ENCODE measurements at places on chromosomes 6 and 20. TPM values are rescaled to one million over a fixed set of nuclear protein-coding genes. Genes with fewer than 3 reads are reported as not detected.

Gene ELOVL4
- 7.9 TPM for total RNA-seq

Gene KIAA1755
- total RNA-seq, result not detected

Gene GJA10
- not detected for total RNA-seq

Gene LST1
- total RNA-seq, result not detected

Gene HSPA1L
- total RNA-seq, result 1.1 TPM

Gene MLIP
- total RNA-seq, result 0.74 TPM

Gene PPP1R16B
- total RNA-seq, result 0.17 TPM

Gene TREML2
- total RNA-seq, result not detected

DNA sequence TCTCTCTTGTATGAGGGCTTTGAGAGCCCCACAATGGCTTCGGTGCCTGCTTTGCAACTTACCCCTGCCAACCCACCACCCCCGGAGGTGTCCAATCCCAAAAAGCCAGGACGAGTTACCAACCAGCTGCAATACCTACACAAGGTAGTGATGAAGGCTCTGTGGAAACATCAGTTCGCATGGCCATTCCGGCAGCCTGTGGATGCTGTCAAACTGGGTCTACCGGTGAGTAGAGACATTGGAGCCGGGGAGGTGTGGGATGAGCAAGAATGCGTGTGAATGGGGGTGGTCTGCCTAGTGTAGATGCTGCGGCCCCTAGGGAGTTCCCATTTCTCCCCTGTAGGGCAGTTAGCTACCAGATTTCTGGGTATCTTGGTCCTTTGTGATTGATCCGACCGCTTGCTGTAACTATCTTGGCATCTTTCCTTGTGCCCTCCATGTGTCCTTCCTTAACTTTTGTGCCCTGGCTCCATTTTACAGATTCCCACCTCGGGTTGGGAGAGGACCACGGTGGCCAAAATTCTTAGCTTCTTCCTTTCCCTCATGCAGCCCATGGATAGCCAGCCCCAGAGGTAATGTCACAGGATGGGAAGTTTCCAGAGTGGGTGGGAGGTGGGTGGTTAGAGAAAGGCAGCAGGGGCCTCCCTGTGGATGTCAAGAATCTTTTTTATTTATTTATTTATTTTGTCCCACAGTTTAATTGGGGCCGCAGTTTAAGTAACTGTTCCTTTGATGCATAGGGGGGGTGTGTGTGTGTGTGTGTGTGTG lies 6.3 kb downstream of the BRD2 start:
- peak overlapping the region; percentile 94 for H3K4me3 ChIP-seq
- peaks cover 17% of the 10 kb centered on the region for H3K4me1 ChIP-seq
- no peaks in the 10 kb centered on the region for H3K27me3 ChIP-seq
- peak; percentile 30 for DNase-seq
- H3K27ac ChIP-seq, result peak overlapping the region; percentile 1

GRCh38 chr6:1577896-1578745 lies 31.6 kb upstream of the FOXC1 start:
- H3K27ac ChIP-seq, result no peak overlapping the region
- no peaks in the 10 kb centered on the region for H3K36me3 ChIP-seq
- H3K4me3 ChIP-seq, result no peak overlapping the region
- H3K27me3 ChIP-seq, result no peaks in the 10 kb centered on the region

DNA sequence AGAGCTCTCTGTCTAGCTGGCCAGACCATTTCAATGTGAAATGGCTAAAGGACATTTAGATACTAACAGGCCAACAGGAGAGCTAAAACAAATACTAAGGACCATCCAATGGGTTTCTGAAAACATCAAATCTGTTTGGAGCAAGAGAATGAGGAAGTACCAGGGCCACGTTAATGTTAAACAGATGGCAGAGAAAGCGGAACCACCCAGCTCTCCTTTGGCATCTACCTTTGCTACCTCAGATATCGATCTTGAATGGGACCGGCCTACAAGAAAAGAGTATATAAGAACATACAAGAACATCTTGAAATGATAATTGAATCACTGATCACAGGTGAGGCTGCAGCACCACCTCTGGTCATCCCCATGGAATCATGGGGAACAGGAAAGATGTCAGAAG lies 31.8 kb downstream of the KCNK5 start:
- H3K4me1 ChIP-seq, result no peaks in the 10 kb centered on the region
- no peak overlapping the region for H3K27ac ChIP-seq
- no peak overlapping the region for H3K4me3 ChIP-seq
- no peak for DNase-seq
- H3K27me3 ChIP-seq, result no peaks in the 10 kb centered on the region
- H3K36me3 ChIP-seq, result no peaks in the 10 kb centered on the region

GRCh38 chr6:54784011-54784410 lies 62.6 kb upstream of the FAM83B start:
- DNase-seq, result no peak
- no peak overlapping the region for H3K4me3 ChIP-seq
- no peaks in the 10 kb centered on the region for H3K27me3 ChIP-seq
- no peak overlapping the region for H3K27ac ChIP-seq

DNA sequence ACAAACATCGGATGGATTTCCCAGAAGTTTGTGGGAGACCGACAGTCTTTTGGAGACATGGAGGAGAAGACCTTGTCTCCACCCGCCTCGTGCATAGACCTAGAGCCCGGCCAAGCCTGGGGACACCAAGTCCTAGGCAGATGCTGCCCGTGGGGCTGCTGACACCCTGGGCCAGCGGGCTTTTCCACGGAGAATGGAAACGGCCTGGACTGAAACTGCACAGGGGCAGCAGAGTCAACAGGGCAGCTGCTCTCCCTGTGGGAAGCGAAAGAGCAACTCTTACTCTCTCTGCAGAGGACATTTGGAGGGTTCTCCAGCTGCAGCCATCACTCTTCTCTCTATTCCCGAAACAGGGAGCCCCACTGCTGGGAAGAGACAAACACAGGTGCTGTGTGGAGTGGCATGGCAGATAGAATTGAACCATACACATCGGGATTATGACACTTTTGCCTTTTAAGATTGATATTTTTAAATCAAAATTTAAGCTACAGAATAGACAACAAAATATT lies 401.2 kb downstream of the THBS2 start:
- no peak for DNase-seq
- no peaks in the 10 kb centered on the region for H3K4me1 ChIP-seq
- H3K4me3 ChIP-seq, result no peak overlapping the region

GRCh38 chr6:136309171-136309570 lies 19.5 kb upstream of the BCLAF1 start:
- H3K36me3 ChIP-seq, result no peaks in the 10 kb centered on the region
- peaks cover 6% of the 10 kb centered on the region for H3K27me3 ChIP-seq
- no peaks in the 10 kb centered on the region for H3K4me1 ChIP-seq
- H3K4me3 ChIP-seq, result no peak overlapping the region

GRCh38 chr20:54215157-54215789 lies 7.4 kb downstream of the PFDN4 start:
- H3K4me1 ChIP-seq, result no peaks in the 10 kb centered on the region
- no peak overlapping the region for H3K27ac ChIP-seq
- H3K36me3 ChIP-seq, result peaks cover 45% of the 10 kb centered on the region
- no peak overlapping the region for H3K4me3 ChIP-seq

DNA sequence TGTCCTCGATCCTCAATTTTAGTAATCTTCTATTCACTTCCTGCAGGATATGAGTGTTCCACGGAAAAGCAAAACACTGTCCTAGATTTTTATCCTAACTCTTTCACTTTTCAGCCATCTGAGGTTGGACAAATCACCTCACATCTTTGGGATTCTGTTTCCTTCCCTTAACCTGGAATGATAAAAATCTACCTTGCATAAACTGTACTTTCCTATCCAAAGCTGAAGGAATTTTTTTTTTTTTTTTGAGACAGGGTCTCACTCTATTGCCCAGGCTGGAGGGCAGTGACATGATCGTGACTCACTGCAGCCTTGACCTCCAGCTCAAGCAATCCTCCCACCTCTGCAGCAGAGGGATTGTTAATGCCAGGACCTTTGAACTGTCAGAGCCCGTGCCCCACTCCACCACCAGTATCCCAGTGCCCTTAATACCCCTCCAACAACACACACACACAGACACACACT lies 20.5 kb downstream of the CAPN11 start:
- no peaks in the 10 kb centered on the region for H3K4me1 ChIP-seq
- H3K27ac ChIP-seq, result no peak overlapping the region
- no peak for DNase-seq
- H3K36me3 ChIP-seq, result no peaks in the 10 kb centered on the region
- H3K27me3 ChIP-seq, result no peaks in the 10 kb centered on the region
- H3K4me3 ChIP-seq, result no peak overlapping the region

GRCh38 chr6:127466416-127466815 lies 7.2 kb upstream of the KIAA0408 start:
- H3K36me3 ChIP-seq, result no peaks in the 10 kb centered on the region
- peak overlapping the region; percentile 18 for H3K27ac ChIP-seq
- no peaks in the 10 kb centered on the region for H3K27me3 ChIP-seq
- DNase-seq, result no peak

DNA sequence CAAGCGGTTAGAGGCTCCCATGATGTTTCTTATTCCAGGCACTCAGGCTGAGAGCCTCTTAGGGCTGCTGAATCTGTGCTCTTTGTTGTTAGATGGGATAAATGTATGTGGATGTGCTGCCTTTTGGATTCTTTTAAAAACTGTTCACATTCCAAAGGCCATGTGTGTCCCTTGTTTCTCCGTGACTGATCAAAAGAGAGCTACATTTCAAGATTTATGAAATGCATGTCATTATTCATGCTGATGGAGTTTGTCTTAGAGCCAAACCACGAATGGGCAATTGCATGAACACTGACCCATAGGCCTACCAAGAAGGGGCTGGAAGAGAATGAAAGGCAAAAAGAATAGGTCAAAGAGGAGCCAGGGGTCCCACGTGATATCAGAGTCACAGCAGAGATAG lies 104.9 kb upstream of the TSHZ2 start:
- no peaks in the 10 kb centered on the region for H3K36me3 ChIP-seq
- no peak overlapping the region for H3K4me3 ChIP-seq

DNA sequence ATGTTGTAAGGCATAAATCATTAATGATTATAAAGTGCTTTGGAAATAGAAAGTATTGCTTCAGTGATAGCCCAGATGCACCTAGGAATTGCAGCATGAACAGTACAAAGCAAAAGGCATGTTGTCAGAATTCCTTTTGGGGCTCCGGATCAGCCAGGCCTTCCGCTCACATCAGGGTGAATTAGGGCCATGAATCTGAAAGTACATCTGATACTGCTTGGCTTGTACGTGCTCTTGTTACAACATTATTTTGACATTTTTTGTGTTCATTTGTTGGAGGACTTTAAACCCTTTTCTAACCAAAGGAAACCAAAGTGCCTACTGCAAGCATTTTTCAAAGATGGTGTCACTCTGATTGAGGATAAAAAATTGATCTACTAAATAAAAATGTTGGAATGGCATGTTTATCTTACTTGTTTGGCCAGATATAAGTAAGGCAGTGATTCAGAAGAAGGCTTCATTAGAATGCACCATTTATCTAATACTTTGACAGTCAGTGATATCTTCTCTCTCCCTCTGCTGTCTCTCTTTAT lies 1005.6 kb upstream of the FLRT3 start:
- DNase-seq, result no peak
- no peaks in the 10 kb centered on the region for H3K36me3 ChIP-seq
- no peaks in the 10 kb centered on the region for H3K27me3 ChIP-seq
- no peak overlapping the region for H3K27ac ChIP-seq
- no peaks in the 10 kb centered on the region for H3K4me1 ChIP-seq
- H3K4me3 ChIP-seq, result no peak overlapping the region

DNA sequence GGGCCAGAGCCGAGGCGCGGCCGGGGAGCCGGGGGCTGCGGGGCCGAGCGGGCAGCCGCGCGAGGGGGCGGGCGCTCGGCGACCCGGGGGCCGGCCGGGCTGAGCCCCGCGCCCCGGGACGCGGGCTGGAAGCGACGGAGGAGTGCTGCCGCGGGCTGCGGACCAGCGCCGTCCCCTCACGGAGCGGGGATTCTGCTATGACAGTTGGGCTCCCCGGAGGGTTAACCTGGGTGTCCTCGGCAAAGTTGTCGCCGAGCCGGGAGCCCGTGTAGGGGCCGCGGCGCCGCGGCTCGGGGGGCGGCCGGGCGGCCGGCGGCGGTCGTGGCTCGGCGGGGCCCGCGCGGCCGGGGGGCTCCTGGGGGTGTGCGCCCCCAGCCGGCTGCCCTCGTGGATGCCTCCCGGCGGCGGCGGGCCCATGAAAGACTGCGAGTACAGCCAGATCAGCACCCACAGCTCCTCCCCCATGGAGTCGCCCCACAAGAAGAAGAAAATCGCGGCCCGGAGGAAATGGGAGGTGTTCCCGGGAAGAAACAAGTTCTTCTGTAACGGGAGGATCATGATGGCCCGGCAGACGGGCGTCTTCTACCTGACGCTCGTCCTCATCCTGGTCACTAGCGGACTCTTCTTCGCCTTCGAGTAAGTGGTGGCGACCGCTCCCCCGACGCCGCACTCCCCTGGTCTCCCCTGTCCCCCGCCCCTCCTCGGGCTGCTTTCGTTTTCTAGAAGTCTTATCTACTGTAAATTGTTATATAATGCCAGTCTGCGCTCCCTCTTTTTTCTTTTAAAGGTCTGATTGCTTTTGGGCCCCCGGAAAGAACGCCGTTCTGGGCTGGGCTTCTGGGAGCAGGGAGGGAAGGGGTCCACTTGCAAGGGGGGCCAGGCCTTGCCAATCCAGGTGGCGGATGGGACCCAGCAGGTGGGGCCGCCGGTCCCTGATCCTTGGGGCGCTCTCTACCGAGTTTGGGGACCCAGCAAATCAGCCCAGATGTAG lies 936 bp downstream of the ZDHHC14 start:
- no peaks in the 10 kb centered on the region for H3K36me3 ChIP-seq
- peaks cover 8% of the 10 kb centered on the region for H3K27me3 ChIP-seq
- H3K4me1 ChIP-seq, result peaks cover 4% of the 10 kb centered on the region
- H3K4me3 ChIP-seq, result peak overlapping the region; percentile 96

DNA sequence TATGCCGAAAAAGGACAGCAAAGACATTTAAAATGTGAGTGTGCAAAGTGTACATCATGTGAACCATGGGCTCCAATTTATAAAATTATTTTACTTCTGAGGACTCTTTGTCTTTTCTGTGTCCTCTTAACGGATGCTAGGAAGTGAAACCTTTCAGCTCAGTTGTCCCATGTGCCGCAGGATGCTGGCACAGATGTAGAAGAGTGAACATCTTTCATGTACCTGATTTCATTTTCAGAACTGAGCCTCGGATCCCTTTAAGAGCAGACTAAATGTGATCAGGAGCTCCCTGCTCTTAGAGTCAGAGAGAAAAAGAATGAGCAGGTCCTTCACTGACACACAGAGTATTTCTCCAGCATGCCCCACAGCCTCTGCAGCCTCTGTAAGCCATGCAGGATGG lies 27.6 kb upstream of the FUCA2 start:
- H3K27ac ChIP-seq, result no peak overlapping the region
- no peaks in the 10 kb centered on the region for H3K36me3 ChIP-seq
- no peak for DNase-seq
- no peaks in the 10 kb centered on the region for H3K4me1 ChIP-seq
- H3K27me3 ChIP-seq, result peaks cover 14% of the 10 kb centered on the region

Measured in A673 (cell line).